CD8-positive, alpha-beta T cell (primary cell): ENCODE measurements at places on chromosomes 3 and 15. TPM values are rescaled to one million over a fixed set of nuclear protein-coding genes. Genes with fewer than 3 reads are reported as not detected.

HYAL3 gene
- total RNA-seq: 2.1 TPM

TUSC7 gene
- total RNA-seq: not detected

CFAP20DC gene
- not detected for total RNA-seq

GRCh38 chr3:15796771-15797641 is 773 bp downstream of the ANKRD28 start:
- DNase-seq: no peak

DNA sequence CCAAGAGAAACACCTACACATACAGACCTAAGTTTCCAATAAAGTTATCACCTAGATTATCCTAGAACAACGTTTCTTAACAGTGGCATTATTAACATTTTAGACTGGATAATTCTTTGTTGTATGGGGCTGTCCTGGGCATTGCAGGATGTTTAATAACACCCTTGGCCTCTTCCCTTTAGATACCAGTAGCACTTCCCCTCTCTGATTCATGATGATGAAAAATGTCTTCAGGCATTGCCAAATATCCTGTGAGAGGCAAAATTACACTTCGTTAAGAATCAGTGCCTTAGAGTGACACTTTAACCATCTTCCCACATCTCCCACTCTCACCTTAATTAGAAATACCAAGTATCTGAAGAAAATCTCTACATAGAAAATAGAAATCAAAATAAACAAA is 352.6 kb downstream of the CGGBP1 start:
- DNase-seq: no peak
